MV-4-11 (cell line): ENCODE measurements at places on chromosomes 5 and 9.
A peak's percentile ranks its signal among the peaks of the same experiment; 100 is the strongest.

GRCh38 chr5:151619812-151620460, 28.8 kb upstream of the FAT2 start:
- DNase-seq, result no peak

- DNase-seq, result no peak
Observed at GRCh38 chr9:133945977-133946753, 46.0 kb downstream of the VAV2 start.

GRCh38 chr5:179376701-179377420, 31.6 kb upstream of the ADAMTS2 start:
- DNase-seq, result no peak

DNA sequence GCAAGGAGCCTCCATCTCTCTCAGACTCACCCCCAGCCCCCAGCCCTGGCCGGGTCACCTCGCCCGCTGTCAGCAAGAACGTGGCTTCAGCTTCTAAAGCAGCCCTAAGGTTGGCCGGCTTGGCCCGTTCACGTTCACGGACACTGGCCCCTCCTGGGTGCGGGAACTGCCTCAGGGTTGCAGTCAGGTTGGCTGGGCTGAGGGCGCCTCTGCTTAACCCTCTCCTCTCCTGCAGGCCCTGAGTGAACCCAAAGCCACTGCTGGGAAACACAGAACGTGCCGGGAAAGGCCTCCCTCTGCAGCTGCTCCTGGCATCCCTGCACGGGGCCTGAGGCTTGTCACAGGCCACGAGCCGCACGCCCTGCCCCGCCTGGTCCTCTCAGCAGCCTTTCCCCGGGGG, 40.1 kb upstream of the UBAC1 start:
- DNase-seq, result no peak

- no peak for DNase-seq
Observed at GRCh38 chr5:149118463-149118862, 22.8 kb upstream of the ABLIM3 start.

- no peak for DNase-seq
Observed at GRCh38 chr5:84589926-84590325, 205.2 kb upstream of the EDIL3 start.

- peak; percentile 45 for DNase-seq
Observed at GRCh38 chr9:131650254-131650653, 89.6 kb downstream of the RAPGEF1 start.

DNA sequence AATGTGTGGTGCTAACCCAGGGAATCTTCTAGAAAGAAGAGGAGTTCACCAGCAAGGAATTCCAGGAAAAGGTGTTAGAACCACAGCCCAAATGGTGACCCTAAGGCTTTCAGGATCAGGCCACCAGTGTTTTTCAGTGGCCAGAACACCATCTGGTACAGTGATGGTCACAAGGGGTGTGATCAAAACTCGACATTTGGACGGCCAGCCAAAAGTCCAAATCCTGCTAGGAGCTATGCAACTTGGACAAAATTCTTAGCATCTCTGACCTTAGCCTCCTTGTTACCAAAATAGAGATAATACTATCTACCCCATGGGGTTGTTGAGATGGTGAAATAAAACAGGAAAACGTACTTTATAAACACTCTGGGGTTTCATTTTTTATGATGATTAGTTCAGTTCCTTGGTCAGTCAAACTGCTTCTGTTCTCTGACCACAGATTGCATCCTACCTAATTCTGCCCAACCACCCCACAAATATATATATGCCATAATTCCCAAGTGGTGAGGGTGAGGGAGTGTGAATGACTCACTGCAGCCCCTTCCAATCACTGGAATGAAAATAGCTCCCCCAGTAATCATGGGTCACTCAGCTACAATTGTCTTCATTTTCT, 210.3 kb downstream of the CDK5RAP2 start:
- DNase-seq, result no peak
